ENCODE measurements at places on chromosomes 6 and 20. TPM values are rescaled to one million over a fixed set of nuclear protein-coding genes. Genes with fewer than 3 reads are reported as not detected.

- no peak for DNase-seq
Observed at GRCh38 chr20:63003546-63003945, 3.2 kb downstream of the BHLHE23 start.

The OPRM1 gene
- not detected for total RNA-seq

The MCHR2 gene
- not detected for total RNA-seq

DNA sequence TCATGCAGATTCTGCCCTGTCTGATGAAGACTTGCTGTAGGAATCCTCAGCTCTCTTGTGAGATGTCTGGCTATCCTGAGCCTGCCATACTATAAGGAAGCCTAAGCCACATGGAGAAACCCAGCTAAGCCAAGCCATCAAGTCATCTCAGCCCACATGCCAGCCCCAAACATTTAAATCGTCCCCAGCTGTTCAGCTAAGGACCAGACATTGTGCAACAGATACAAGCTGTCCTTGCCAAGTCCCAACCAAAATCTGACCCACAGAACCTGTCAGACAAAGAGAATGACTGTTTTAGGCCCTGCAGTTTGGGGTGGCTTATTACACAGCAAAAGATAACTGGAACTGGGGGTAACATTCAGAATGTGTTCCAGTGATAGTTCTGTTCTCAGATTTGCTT, 36.8 kb upstream of the FOXC1 start:
- no peak for DNase-seq

The IL17A gene
- total RNA-seq: not detected

- DNase-seq: peak; percentile 93
Observed at GRCh38 chr6:16409531-16410441, 171.4 kb downstream of the GMPR start.

DNA sequence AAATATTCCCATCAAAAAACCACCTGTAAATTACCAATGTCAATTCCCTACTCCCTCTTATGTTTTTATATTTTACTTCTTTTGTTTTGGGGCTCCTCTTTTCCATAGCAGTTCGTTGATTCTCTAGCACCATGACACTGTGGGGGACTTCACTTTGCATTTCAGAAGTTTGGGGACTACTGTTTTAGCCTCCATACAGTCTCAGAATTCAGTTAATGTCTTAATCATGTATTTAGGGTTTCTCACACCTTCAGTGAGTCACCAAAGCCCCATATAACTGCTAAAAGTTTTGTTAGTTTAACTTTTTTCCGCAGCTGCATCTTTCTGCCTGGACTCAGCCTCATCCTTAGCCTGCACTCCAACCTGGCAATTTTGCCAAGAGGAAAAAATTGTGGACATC, 20.7 kb upstream of the AIG1 start:
- DNase-seq: no peak

DNA sequence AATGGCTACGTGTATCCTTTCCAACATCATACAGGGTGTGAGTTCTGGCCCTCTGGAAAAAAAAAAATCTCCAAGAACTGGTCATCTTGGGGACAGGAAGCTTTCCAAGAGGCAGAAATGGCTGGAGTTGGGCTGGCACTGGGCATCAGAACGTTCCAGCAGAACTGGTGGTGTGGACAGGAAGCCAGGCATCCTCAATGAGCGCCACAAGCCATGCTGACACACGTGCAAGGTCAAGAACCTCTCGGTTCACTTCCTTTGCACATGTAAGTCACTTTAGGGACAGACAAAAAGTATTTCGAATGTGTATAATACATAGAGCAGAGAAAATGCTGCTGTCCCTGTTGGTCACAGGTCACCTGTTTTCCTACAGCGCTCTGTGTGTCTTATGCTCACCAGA, 27.4 kb upstream of the RIN2 start:
- no peak for DNase-seq

The C20orf202 gene
- 0.49 TPM for total RNA-seq

DNA sequence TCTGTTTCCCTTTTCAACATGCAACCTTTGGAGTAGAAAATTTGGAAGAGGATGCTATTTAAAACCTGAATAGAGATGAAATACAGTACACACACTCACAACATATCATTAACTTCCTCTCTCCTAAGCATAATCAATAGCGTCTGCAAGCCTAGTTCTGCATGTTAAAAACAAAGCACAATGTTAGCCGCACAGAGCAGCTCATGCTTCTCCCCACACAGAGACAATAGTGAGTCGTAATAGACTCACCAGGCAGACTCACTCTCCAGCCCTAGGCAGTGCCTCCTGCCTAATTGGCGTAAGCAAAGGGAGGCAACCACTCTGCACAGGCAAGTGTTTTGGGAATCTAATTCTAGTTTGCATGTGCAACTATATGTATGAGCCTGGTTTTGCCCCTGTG, 45.8 kb upstream of the ARID1B start:
- DNase-seq: no peak

DNA sequence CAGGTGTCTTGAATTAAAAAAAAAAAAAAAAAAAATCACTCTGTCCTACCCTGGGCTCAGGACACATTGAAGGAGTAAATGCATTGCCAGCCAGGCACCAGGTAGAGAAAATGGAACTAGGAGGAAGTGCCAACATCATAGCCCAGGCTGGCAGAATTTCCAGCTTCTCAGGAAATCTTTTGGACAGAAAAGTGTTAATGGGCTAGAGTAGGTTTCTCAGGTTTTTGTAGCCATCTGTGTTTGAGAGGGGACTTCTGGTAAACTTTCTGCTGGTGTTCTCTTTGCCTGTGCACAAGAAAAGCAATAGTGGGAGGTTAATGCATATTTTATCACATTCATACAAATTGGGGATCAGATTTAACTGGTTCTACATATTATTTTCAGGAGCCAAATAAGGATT, 678.3 kb upstream of the NRSN1 start:
- DNase-seq: no peak

GRCh38 chr6:73264446-73264845, 1.4 kb upstream of the KHDC1 start:
- no peak for DNase-seq

DNA sequence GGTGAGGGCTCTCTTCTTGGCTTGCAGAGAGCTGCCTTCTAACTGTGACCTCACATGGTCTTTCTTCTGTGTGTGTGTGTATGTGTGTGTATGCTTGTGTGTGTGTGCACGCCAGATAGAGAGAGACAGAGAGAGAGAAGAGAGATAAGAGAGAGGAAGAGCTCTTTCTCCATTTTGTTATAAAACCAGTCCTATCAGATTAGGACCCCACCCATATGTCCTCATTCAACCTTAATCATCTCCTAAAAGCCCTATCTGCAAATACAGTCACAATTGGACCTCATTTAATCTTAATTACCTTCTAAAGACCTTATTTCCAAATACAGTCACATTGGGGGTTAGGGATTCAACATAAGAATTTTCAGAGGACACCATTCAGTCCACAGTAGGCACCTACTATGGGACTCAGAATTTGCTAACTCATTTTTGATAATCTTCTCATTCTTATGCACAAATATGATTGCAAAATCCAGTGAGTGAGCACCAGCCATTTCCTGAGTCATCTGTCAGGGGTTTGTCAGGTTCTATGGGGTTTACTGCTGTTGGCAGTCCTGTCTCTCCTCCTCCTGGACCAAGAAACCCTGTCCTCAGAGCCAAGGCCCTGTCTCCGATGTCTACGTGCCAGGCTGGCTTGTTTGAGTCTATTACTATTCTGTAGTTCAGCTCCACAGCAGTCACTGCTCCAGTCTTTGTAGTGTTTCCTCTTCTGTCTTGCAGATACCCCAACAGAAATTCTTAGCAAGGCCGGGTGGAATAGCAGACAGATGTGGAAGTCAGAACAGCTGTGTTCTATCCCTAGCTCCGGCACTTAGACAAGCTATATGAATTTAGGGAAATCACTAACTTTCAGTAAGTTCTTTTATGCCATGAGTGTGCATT, 59.0 kb upstream of the FAM184A start:
- peak; percentile 49 for DNase-seq

DNA sequence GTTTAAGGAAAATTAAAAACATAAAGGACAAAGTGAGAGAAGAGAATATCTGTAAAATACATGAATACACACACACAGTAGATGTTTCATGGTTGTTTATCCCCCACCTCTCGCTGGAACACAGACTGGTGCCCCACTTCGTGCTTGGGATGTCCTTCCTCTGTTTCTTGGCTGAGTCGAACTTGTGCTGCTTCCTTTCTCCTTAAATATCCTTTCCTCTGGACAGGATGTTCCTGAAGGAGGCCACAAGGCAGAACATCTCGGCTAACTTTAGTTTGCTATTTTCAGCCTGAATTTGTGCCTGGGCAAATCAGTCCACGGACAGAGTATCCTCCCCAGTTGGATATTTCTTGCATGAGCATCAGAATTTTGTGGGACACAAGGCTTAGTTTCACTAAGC, 54.7 kb upstream of the ZMYND8 start:
- DNase-seq: peak; percentile 25

The SLC4A11 gene
- 17.2 TPM for total RNA-seq

DNA sequence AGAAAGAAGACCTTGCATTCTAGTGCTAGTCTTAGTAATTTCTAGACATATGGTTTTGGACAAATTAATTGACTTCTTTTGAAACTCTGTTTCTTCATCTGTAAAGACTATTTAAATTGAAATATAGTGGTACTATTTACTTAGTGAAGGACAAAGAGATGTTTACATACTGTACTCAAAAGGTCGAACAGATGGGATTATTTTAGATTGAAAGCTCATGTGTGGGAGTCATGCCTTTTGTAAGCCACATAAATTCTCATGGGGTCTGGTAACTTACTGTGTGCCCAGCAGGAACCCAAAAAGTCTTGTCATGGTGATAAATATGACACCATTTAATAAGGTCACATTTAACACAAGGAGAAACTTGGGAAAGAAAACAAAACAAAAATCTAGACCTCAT, 368.2 kb upstream of the CITED2 start:
- DNase-seq: no peak

- no peak for DNase-seq
Observed at GRCh38 chr6:11972270-11972669, 39.8 kb upstream of the HIVEP1 start.
